ENCODE measurements at places on chromosomes 1 and 21. TPM values are rescaled to one million over a fixed set of nuclear protein-coding genes. Genes with fewer than 3 reads are reported as not detected.

DNA sequence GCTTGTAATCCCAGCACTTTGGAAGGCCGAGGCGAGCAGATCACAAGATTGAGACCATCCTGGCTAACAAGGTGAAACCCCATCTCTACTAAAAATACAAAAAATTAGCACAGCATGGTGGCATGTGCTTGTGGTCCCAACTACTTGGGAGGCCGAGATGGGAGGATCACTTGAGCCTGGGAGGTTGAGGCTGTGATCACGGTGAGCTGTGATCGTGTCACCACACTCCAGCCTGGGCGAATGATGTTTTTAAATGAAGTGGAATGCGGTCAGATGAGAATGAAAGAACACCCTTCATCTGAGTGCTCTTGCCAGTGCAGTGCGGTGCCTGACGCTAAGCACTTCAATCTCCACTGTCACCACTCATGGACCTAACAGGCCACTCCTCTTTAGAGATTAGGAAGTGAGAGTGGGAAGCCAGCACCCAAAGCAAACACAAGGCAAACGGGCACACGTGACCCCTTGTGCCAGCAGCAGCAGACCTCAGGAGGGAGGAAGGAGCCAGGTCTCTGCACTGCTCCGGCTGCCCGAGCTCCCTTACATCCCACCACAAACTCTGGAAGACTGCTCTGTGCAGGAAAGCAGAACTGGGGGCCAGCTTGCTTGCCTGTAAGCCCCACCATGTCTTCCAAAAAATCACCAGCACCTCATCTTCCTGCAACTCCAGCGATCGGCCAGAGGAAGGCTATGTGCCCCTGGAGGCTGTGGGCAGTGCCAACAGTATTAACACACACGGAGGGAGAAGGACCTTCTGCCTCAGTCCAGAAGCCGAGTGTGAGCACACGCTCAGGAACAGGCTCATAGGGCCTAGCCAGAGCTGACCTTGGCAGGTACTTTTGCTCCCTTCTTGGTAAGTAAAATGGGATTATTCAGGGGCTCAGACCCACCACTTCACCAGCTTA, 9.7 kb downstream of the CTNNBIP1 start:
- DNase-seq = no peak

Gene NBPF6
- total RNA-seq = not detected

Gene TRIM63
- total RNA-seq = not detected

- no peak for DNase-seq
Measured at GRCh38 chr1:162329826-162330225, 46.8 kb downstream of the SPATA46 start.

Gene HJV
- total RNA-seq = not detected

Measured in neural progenitor cell (in vitro differentiated cells).